Stimulated activated CD4-positive, alpha-beta T cell treated with anti-CD3 and anti-CD28 coated beads, Interleukin-15, amount 100 ng/mL, for 1 hour (primary cell): ENCODE measurements at places on chromosomes 11 and 22.
A peak's percentile ranks its signal among the peaks of the same experiment; 100 is the strongest.

DNA sequence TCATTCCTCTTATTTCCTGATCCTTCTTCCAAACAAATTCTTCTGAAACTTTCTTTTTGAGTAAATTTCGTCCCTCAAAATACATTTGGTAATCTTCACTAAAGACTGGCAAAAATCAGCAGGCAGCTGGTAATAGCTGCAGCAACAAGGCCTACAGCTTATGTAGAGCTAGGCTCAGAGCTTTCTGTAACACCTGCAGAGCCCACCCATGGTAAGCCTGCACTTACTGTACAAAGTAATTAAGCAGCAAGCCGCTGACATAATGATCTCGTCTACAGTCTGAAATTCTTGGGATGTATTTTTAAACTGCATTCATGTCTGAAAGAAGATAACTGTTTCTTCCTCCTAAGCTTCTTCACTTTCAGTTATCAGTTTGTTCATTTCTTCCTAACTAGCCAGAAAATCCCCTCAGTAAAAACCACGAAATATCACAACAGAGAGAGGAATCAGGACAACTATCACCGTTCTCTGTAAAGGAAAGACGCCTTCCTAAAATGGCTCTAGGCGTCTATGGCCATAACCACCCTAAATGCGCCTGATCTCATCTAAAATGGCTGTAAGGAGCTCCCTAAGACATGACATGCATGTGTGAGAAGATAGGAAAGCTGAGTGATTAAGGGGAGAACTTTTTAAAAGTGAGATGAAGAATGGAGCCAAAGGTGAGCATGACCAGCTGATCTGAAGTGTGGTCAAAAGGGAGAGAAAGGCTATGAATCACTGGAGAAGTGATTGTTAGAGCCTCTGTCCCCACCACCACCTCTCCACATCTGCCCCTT, 56.2 kb downstream of the DENND5A start:
- no peak for DNase-seq

DNA sequence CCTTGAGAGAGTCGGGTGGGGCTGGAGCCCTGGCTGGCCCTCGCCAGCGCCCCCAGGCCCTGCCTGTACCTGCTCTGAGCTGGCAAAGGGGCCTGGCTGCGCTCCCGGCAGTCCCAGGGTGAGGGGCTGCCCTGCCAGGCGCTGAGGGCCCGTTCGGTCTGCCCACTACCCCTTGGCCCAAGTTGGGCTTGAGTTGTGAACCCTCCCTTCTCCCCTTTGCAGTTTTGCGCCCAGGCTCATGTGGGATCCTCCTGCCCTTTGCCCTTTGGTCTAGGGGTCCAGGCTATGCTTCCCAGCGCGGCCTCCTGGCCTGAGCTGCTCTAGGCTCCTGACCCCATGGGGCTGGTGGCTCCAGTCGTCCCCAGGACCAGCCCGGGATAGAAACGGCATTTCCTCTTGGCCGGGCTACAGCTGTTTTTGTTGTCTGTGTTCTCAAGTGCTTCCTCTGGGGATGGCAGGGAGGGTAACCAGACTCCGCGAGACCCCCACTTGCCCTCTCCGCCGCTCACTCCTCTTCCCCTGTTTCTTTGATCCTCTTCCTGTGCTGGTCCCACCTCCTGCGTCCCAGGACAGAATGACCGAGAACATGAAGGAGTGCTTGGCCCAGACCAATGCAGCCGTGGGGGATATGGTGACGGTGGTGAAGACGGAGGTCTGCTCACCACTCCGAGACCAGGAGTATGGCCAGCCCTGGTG, 34.9 kb downstream of the PRDM11 start:
- no peak for DNase-seq

- no peak for DNase-seq
Measured at GRCh38 chr11:79263001-79263400, 177.8 kb downstream of the TENM4 start.

DNA sequence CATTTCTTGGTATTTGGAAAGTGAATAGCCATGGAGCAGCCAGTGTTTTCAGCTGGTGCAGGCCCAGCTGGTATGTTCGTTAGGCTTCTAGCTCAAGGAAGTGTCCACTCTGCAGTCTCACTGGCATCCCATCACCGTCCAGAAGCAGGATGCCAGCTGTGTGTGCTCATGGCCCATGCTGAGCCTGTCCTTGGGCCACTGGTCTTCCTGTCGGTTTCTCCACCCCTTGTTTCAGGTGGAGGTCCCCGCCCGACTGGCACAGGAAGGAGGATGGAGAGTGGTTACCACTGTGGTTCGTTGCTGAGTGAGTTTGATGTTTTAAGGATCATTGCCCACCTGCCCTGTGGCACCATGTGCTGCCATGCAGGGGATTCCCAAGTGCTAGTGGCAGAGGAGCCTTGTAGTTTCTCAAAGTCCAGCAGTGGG, 63.7 kb downstream of the MED15 start:
- no peak for DNase-seq

GRCh38 chr22:25942115-25942855, 200.3 kb downstream of the MYO18B start:
- DNase-seq = no peak

GRCh38 chr11:125170001-125170509, 5.5 kb downstream of the PKNOX2 start:
- DNase-seq = no peak

- peak; percentile 47 for DNase-seq
Measured at GRCh38 chr22:27918341-27919221, 475 bp downstream of the PITPNB start.

DNA sequence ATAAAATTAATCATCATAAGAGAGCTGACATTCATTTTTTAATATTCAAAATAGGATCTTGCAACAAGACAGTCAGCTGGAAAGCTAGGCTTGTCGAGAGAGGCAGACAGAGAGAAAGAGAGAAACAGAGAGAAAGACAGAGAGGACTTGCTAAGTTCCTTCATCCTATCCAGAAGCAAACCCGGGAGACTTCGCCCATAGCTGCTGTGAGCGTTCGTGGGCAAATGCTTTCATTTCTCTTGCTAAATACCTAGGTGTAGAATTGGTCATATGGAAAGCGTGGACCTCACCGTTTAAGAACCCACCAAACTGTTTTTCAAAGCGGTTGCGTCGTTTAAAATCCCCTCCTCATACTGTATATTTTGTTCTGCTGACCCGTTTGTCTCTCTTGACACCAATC, 25.3 kb upstream of the KRTAP5-6 start:
- no peak for DNase-seq

DNA sequence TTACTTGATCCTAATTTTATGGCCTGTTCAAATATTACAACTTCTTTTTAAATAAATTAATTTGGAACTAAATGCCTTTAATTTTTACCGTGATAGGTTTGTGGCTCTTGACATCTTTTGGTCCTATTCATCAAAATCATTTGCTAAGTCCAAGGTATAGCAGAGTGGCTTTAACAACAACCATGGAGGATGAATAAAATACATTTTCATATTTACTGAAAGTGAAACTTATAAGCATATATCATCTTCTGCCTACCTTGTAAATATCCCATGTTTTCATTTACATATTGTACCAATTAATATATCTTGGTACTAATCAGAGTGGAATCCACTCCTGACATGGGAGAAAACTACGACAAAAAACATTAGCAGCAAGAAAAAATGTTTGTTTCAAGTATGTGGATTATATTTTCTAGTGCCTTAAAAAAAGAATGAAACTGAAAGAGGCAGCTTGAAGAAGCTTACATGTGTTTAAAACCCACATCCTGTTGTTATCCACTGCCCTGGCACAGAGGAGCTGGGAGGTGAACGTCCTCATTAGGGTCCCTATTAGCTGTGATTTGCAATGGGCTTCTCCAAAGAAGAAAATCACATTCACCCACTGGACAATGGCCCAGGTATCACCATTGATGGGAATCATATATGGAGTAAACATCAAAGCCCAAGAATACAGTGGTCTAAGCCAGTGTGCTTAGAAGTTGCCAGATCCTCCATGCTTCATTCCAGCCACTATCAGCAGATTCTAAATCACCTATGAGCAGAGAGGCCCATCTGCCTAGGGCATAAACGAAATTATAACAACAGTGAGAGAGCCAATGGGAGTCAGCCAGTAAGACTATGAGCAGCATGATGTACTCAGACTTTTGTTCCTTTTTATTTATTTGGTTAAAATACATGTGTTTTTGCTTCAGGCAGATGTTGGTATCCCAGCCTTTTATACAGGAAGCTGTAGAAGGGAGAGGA, 84.7 kb downstream of the MAML2 start:
- DNase-seq = no peak

- DNase-seq = no peak
Measured at GRCh38 chr11:116871248-116871647, 33.8 kb upstream of the APOA1 start.

GRCh38 chr11:13090228-13090708, 81.2 kb downstream of the RASSF10 start:
- no peak for DNase-seq

DNA sequence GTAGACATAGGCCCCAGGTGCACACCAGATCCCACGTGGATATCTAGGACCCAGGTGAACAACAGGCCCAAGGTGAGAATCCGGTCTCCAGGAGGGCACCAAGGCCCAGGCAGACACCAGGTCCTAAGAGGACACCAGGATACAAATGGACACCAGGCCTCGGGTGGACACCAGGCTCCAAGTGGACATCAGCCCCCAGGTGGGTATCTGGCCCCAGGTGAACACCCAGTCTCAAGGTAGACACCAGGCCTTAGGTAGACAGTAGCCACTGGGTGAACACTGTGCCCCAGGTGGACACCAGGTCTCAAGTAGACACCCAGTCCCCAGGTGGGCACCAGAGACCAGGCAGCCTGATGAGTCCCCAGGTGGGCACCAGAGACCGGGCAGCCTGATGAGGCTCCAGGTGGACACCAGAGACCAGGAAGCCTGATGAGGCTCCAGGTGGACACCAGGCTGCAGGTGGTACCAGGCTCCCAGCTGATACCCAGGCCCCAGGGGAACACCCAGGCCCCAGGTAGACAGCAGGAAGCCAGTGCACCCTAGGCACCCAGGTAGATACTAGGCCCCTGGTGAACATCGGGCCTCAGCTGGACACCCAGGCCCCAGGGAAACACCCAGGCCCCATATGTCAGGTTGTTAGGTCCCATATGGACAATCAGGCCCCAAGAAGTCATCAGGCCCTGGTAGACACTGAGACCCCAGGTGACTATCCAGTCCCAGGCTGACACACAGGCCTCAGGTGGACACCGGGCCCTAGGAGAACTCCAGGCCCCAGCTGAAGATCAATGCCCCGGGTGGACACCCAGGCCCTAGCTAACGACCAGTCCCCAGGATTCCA, 55.1 kb upstream of the SEPTIN5 start:
- no peak for DNase-seq

DNA sequence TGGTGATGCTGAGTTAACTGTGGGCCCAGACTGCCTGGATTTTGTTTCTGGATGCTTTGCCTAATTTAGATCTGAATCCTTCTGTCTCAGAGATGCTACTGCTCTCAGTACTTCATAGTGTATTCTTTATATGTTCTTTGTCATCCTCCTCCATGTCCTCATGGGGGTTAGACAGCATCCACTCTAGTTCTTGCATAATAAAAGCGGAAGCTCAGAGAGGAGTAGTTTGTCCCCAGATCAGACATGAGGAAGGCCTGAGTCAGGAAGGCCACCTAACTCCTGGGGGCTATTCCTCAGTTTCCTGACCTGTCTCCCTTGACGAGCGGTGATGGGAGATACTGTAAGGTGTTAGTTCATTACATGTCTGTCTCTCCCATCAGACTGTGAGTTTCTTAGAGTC, 90.2 kb downstream of the SCN3B start:
- DNase-seq = no peak

GRCh38 chr11:118060869-118061268, 16.0 kb upstream of the TMPRSS4 start:
- no peak for DNase-seq

DNA sequence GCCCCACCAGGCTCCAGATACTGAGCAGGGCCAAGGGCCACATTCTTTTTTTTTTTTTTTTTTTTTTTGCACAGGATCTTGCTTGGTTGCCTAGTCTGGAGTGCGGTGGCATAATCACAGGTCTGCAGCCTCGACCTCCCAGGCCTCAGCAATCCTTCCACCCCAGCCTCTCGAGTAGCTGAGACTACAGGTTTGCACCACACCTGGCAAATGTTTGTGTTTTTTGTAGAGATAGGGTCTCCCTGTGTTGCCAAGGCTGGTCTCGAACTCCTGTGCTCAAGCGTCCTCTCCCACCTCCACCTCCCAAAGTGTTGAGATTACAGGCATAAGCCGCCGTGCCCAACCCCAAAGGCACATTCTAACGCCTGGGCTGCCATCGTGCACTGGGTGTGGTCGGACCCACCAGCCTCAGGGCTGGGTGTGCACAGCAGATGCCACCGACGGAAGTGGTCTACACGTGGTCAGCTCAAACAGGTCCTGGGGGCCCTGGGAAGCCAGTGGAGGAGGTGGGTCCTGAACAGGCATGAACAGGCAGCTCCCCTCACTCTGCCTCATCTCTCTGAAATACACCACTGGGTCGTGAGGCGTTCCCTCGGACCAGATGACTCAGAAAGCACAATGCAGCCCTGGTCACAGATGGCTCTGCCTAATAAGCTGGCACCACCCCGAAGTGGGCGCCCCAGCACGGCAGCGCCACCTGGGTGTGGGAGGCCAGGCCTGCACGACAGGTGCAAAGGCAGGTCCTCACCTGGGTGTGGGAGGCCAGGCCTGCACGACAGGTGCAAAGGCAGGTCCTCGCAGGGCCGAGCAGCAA, 5.1 kb upstream of the B4GALNT4 start:
- peak; percentile 39 for DNase-seq

GRCh38 chr11:106288822-106289387, 211.4 kb downstream of the AASDHPPT start:
- no peak for DNase-seq

- DNase-seq = peak; percentile 14
Measured at GRCh38 chr11:59755701-59756557, 753 bp downstream of the STX3 start.

GRCh38 chr22:43569111-43569510, 157.3 kb downstream of the MPPED1 start:
- no peak for DNase-seq

GRCh38 chr22:44331881-44332714, 19.3 kb upstream of the SHISAL1 start:
- no peak for DNase-seq

GRCh38 chr11:92308366-92308765, 83.7 kb downstream of the FAT3 start:
- no peak for DNase-seq

DNA sequence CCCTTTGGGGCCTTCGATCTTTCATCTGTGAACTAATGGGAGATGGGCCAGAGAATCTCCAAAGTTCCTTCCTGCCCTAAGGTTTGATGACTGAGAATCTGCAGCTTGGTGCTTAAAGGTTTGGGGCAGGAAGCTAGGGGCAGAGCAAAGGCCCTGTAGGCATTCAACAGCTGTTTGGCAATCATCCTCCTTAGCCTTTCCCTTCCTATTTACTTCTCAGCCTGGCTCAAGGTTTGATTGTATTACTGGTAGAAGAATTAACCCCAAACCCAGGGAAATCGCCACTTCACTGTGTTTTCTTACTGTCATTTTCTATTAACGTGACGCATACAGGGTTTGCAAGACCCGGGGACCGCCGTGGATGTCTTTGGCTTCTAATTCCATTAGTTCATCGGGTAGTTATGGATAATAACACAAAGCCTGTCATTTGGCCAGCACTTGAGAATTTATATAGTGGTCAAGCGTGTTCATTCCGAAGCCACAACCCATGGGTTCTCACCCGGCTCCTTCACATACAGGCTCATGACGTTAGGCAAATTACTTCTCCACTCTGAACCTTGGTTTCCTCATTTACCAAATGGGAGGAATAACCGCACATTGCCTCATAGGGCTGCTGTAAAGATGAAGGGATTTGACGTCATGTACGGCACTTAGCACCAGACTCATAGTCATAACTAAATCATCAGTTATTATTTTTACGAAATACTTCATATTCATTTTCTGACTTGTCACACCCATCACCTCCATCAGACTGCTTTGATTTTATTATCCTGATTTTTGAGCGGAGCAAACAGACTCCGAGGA, 158.1 kb downstream of the FBXO7 start:
- no peak for DNase-seq
